ENCODE measurements at places on chromosomes 5 and 9. TPM values are rescaled to one million over a fixed set of nuclear protein-coding genes. Genes with fewer than 3 reads are reported as not detected.
A peak's percentile ranks its signal among the peaks of the same experiment; 100 is the strongest.

IFNB1 gene
- total RNA-seq: not detected

- H3K27me3 ChIP-seq: no peaks in the 10 kb centered on the region
- no peak for DNase-seq
- H3K4me1 ChIP-seq: no peaks in the 10 kb centered on the region
Observed at GRCh38 chr5:40356248-40356647, 323.5 kb upstream of the PTGER4 start.

GRCh38 chr5:140694276-140694675, 3.0 kb downstream of the HARS2 start:
- no peak overlapping the region for H3K27ac ChIP-seq
- H3K27me3 ChIP-seq: no peaks in the 10 kb centered on the region
- no peak for DNase-seq
- H3K36me3 ChIP-seq: peaks cover 25% of the 10 kb centered on the region

- no peaks in the 10 kb centered on the region for H3K4me1 ChIP-seq
- H3K27me3 ChIP-seq: no peaks in the 10 kb centered on the region
- H3K27ac ChIP-seq: no peak overlapping the region
- no peaks in the 10 kb centered on the region for H3K36me3 ChIP-seq
- H3K4me3 ChIP-seq: peak overlapping the region; percentile 27
Observed at GRCh38 chr9:112489039-112489546, 2.5 kb downstream of the KIAA1958 start.

ADAMTSL2 gene
- total RNA-seq: not detected

DNA sequence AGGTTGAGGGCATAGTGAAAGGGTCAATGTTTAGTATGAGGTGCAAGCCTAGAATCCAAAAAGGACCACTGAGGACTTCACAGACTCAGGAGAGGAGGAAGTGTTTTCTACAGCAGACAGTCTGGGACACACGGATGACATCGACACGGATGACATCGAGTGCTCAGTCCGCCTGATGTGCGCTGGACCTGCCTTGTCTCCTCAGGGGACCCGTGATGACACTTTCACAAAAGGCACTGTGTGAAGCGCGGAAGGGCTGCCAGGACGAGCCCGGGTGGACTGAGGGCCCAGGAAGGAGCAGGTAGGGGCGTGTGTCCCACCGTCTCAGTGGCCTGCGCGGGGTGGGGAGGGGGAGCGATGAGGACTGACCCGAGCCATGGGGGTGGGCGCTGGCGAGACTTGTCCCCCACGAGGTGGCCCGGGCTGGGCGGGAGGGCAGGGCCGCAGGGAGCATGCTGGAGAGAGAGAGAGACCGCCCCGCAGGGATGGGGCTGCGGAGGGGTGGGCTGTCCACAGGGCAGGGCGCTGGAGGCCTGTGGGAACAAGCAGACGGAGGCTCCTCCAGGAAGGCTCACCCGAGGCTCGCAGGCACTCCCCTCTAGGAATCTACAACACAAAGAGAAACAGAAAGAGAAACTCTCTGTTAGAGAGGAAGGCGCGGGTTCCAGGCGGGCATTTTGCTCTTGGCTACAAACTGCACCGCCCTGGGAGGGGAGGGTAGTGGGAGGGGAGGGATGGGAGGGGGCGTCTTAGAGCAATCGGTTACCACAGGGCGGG, 54.9 kb downstream of the USP20 start:
- peaks cover 24% of the 10 kb centered on the region for H3K36me3 ChIP-seq
- H3K4me1 ChIP-seq: peaks cover 90% of the 10 kb centered on the region
- H3K27me3 ChIP-seq: no peaks in the 10 kb centered on the region
- peak overlapping the region; percentile 31 for H3K4me3 ChIP-seq
- DNase-seq: peak; percentile 31

DNA sequence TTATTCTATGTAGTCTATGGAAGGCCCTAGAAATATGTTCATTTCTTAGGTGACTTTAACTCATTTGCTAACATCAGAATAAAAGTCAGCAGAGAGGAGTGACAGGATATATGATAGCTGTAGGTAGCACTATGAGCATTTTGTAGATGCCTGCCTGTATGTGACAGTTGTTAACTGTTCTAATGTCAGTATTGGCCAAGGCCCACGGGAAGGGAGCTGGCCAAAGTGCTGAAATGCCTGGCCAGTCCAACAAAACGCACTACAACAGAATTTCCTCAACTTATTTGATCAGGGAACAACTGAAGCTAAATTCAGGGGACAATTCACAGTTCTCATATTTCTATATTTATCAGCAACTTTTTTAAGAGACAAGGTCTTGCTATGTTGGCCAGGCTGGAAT, 20.8 kb downstream of the SV2C start:
- peaks cover 6% of the 10 kb centered on the region for H3K4me1 ChIP-seq
- no peaks in the 10 kb centered on the region for H3K27me3 ChIP-seq
- no peak for DNase-seq
- no peaks in the 10 kb centered on the region for H3K36me3 ChIP-seq

RNF183 gene
- total RNA-seq: not detected
